Urinary bladder (tissue), 4 donors: ENCODE measurements at places on chromosomes 7 and 10. TPM values are rescaled to one million over a fixed set of nuclear protein-coding genes. Genes with fewer than 3 reads are reported as not detected.

The ADRA2A gene
- 3.6 TPM for total RNA-seq

The BET1 gene
- total RNA-seq = 62.7 TPM

The MYPN gene
- total RNA-seq = 3.1 TPM

The RAB18 gene
- total RNA-seq = 72.4 TPM

The SPAM1 gene
- not detected for total RNA-seq

The MNX1 gene
- not detected for total RNA-seq

The ERV3-1 gene
- 33.2 TPM for total RNA-seq

The KCP gene
- total RNA-seq = 1.4 TPM

The RTKN2 gene
- 12.2 TPM for total RNA-seq

The SHTN1 gene
- total RNA-seq = 14.9 TPM

The EN2 gene
- total RNA-seq = not detected

The NKX2-3 gene
- 0.11 TPM for total RNA-seq

The ZSCAN25 gene
- total RNA-seq = 12.7 TPM

The TEX36 gene
- not detected for total RNA-seq

The FAM25A gene
- not detected for total RNA-seq

The CDNF gene
- total RNA-seq = 1.9 TPM

The CRYGN gene
- total RNA-seq = 0.16 TPM

The ABCF2 gene
- 14.1 TPM for total RNA-seq

The AKR1C4 gene
- total RNA-seq = not detected

The FAM237B gene
- not detected for total RNA-seq

The LRRC18 gene
- total RNA-seq = 0.32 TPM

The C10orf53 gene
- total RNA-seq = not detected

The LRIT1 gene
- not detected for total RNA-seq
